ENCODE measurements at places on chromosomes 3 and 15.

GRCh38 chr3:58291671-58292338, 14.2 kb upstream of the RPP14 start:
- no peak for DNase-seq

- peak; percentile 14 for DNase-seq
Measured at GRCh38 chr3:161316006-161316689, 55.2 kb downstream of the SPTSSB start.

- no peak for DNase-seq
Measured at GRCh38 chr15:36734366-36734765, 154.9 kb downstream of the CDIN1 start.

GRCh38 chr15:69912116-69912515, 185.6 kb downstream of the TLE3 start:
- DNase-seq, result no peak

- no peak for DNase-seq
Measured at GRCh38 chr3:63970631-63971475, 52.4 kb downstream of the PSMD6 start.

DNA sequence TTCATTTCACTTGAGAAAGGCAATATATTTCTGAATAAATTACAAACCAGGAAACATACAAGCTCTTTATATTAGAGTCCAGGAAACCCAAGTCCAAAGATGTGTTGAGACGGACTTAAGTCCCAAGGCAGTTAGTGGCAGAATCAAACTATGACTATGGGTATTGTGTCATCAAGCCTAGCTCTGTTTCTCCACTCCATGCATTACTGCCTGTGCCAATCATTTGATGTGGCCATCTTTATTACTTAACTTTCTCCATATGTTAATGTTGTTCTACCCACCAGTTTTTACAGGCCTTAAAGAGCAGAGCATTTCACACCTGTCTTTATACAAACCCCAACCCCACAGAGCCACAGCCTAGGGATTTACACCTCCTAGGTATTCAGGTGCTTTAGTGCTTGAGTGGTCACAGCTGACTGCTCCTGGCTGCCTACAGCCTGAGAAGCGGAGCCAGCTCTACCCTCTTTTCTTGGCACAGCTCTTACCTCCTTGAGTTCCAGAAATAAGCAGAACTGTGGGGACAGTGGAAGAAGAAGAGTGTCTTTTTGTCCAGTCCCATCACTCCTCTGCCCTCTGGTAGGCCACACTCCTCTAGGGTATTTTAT, 92.1 kb downstream of the DTWD1 start:
- no peak for DNase-seq
